HFFc6 (cell line): ENCODE measurements at places on chromosomes 13 and 19. TPM values are rescaled to one million over a fixed set of nuclear protein-coding genes. Genes with fewer than 3 reads are reported as not detected.

Gene DAND5
- total RNA-seq = not detected in 3 replicates

Gene SHC2
- not detected in 3 replicates for total RNA-seq

Gene UGGT2
- total RNA-seq = 24.4 to 27.5 TPM (median 24.9 TPM) in 3 replicates

Gene ZNF253
- 2.9 to 3.5 TPM (median 3.1 TPM) in 3 replicates for total RNA-seq

Gene KLK12
- not detected in 2 replicates for total RNA-seq

Gene LILRB2
- not detected in 3 replicates for total RNA-seq

Gene APOC4
- total RNA-seq = not detected in 3 replicates

Gene GPATCH1
- total RNA-seq = 5.9 to 7.8 TPM (median 7.0 TPM) in 3 replicates

Gene KLK2
- total RNA-seq = not detected in 3 replicates

Gene KLK4
- total RNA-seq = not detected in 3 replicates

Gene SMAD9
- total RNA-seq = 8.9 to 19.8 TPM (median 10.7 TPM) in 3 replicates

Gene CILP2
- total RNA-seq = 0.14 to 0.27 TPM (median 0.15 TPM) in 3 replicates

Gene TMPRSS9
- not detected in 3 replicates for total RNA-seq

Gene KRTDAP
- total RNA-seq = not detected in 3 replicates

Gene TMIGD2
- total RNA-seq = not detected in 3 replicates

- peak; percentile 87 for DNase-seq
Measured at GRCh38 chr13:110017379-110017778, 231.0 kb upstream of the IRS2 start.

- DNase-seq = no peak
Measured at GRCh38 chr13:37070145-37070695, 10.7 kb upstream of the SUPT20H start.

DNA sequence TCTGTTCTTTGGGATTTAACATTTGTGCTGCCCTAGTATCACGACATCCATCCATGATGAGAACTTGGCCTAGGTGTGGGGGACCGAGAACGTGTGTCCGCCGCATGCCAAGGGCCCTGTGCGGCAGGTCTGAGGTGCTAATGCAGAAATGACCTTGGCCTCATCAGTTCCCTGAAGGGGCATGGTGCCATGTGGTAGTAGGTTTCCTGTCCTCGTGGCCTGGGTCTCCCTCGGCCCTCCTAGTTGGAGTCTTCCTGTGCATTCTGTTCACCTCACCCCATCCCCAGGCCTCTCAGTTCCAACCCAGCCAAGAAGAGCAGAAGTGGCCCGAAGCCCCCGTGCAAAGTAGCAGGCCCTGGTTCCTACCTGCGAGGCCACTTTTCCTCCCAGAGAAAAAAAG lies 59.8 kb downstream of the GGACT start:
- no peak for DNase-seq

GRCh38 chr13:75788481-75788981 lies 152.4 kb downstream of the LMO7 start:
- DNase-seq = peak; percentile 57

DNA sequence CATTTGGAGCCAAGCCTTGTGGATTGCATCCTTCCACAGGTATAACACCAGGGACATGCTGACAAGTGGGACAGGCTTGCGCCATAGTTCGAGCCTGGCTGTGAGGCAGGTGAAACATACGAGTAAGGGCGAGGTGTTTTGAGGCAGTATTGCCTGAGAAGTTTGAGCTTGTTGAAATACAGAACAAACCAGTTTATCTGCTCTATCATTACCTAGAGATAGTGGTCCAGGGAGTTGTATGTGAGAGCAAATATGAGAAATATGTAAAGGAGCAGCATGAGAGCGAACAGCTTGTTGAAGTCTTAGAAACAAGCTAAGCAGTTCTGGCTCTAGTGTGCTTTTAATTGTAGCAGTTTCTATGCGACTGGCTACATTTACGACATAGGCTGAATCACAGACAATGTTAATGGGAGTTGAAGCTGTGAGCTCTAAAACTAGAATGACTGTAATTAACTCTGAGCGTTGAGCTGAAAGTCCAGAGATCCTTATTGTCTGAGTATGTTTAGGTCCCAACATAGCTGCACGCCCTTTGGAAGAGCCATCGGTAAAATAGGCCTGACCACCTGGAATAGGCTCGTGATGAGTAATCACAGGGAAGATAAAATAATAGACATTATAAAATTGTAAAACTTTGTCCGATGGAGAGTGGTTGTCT lies 8.2 kb downstream of the ZNF439 start:
- DNase-seq = no peak

DNA sequence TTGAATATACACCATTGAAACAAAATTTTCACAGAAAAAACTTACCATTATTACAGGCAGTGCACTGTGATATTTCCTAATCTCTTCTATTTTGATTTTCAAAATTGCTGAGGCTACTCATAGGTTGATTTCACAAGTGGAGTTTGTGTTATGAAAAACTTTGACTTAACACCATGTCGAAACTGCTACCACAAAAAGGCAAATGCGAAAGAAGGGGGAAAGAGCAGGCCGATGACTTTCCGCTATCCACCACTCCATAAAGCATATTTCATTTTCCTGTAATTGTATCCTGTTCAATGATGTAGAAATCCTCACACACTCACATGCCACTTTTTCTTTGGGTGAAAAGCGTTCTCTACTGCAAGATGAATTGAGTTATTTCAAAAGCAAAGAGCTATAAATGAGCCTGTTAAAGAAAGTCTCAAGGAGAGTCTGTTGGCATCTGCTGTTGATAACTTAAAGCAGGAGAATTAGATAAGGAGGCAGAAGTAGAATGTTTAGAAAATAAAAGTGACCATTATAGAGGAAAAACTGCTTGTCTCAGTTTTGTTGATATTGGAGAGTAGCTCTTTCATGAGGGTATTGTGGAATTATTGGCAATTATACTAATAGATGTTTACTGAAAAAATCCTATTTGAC lies 18.8 kb downstream of the KL start:
- no peak for DNase-seq

DNA sequence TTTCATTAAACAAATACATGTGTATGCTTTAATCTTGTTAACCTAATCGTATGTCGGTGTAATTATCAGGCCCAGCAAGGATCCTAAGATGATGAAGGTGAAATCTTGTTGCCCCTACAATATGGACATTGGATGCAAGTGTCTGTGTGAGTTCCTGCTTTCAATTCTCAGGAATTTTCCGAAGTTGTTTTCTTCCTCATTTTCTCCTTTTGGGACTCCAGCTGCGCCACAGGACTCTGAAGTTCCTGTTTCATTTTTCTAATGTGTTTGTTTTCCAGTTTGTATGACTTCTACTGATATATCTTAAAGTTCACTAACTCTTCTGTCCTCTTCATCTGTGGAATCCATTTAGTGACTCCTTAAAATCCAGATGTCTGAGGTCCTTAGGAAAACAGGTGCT lies 11.9 kb upstream of the OR7D2 start:
- DNase-seq = no peak

DNA sequence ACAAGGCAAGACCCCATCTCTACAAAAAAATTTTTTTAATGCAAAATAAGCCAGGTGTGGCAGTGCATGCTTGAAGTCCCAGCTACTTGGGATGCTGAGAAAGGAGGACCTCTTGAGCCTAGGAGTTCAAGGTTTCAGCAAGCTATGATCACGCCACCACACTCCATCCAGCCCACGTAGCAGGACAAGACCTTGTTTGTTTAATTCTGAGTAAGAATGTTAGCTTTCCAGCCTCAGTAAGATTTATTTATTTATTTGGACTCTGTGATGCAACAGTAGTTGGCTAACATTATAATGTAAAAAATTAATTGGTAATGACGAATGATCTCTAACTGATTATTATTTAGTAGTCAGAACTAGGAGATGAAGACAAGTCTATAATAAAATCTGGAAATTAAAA lies 23.3 kb downstream of the N4BP2L2 start:
- no peak for DNase-seq

DNA sequence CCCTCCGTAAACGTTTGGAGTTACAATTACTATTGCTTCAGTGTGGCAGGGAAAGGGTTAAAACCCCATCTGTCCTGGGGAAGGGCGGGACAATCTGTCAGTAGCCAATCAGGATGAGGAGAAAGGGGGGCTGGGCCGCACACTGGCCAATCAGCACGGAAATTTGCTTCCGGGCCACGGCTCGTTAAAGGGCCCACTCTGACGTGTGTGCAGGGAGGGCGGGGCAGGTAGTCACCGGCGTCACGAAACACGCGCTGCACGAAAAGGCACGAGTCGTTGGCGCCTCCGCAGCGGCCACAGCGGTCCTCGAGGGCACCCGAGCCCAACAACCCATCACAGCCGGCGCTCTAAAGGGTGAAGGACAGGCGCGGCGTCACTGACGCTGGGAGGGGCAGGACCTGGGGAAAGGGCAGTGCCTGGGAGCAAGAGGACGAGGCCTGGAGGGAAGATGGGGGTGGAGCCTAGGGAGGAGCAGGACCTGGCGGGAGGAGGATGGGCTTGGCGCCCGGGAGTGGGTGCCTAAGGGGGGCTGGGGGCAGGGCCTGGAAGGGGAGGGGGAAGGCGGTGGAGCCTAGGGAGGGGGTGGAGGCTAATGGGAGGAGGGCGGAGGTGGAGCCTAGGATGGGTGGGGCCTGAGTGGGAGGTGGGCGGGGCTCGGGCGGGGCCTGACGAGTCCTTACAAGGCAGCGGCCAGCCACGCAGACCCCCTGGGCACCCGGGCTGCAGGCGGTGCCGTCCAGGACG lies 4.9 kb downstream of the ADAMTSL5 start:
- DNase-seq = peak; percentile 90

DNA sequence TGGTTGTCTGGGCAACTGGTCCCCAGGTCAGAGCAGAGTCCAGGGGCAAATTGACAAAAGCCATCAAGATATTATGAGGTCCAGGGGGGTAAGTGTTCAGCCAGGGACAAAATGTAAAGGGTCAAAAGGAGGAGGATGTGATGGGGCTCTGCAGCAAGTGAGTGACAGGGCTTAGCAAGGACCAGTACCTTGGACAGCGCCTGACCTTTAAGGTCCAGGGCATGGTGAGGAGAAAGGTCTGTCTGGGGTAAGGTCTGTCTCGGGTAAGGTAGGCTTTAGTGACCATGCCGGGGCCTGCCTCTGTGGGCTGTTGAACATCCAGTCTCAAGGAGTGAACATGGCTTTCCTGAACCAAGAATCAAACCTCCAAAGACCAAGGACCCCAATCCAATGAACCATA lies 6.3 kb upstream of the ZNF358 start:
- DNase-seq = no peak

DNA sequence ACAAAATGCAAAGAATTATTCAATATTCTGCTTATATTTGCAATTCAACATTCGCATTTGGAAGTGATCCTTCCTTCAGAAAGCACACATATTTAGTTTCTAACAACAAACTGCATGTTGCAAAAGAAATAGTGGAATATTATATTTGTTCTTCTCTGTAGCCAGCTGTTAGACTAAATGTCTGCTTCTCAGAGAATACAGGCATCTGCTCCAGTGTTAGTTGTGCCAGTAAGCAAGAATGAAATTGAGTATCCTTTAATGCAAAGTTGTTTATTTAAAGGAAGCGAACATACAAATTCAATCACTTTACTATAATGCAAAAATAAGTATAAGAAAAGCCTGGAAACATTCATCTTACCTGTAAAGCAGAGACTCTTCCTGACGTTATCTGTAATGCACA lies 663 bp downstream of the SLITRK6 start:
- no peak for DNase-seq

GRCh38 chr13:50006426-50007135 lies 8.7 kb upstream of the KCNRG start:
- no peak for DNase-seq

DNA sequence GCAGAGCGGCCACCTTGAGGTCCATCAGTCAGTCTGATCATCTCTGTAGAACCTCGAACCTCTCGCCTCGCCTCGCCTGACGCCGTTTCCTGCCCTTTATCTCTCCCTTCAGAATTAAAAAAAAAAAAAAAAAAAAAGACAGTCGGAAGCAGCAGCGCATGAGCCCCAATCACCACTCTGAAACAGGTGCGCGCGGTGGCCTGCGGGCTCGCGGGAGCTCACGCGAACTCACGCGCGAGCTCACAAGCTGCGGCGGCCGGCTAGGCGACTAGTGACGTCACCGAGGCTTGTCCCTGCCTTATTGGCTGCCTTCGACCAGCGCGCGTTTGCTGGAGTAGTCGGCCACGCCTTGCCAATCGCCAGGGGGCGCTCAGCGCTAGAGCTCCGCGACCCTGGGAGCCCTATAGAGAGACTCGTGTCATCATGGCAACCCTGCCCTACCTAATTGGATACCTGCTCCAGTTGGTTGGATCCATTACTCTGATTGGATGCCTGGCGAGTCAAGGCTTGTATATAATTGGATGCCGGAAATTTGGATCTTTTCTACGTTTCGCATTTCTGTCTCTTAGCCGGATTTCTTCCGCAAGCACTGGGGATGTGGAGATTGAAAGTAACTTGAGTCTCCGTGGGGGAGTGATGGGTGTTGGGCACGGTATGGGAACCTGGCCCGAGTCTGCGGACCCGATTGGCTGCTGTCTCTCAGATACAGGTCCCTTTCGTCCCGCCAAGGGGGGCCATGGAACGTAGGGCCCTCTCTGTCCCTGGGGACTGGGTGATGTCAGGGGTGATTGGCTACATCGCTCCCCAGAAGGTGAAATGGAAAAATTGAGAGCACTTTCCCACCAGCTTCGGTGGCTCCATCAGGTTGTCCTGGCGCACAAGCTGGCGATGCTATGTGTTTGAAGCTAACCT lies 31.6 kb downstream of the SYT3 start:
- DNase-seq = peak; percentile 1

DNA sequence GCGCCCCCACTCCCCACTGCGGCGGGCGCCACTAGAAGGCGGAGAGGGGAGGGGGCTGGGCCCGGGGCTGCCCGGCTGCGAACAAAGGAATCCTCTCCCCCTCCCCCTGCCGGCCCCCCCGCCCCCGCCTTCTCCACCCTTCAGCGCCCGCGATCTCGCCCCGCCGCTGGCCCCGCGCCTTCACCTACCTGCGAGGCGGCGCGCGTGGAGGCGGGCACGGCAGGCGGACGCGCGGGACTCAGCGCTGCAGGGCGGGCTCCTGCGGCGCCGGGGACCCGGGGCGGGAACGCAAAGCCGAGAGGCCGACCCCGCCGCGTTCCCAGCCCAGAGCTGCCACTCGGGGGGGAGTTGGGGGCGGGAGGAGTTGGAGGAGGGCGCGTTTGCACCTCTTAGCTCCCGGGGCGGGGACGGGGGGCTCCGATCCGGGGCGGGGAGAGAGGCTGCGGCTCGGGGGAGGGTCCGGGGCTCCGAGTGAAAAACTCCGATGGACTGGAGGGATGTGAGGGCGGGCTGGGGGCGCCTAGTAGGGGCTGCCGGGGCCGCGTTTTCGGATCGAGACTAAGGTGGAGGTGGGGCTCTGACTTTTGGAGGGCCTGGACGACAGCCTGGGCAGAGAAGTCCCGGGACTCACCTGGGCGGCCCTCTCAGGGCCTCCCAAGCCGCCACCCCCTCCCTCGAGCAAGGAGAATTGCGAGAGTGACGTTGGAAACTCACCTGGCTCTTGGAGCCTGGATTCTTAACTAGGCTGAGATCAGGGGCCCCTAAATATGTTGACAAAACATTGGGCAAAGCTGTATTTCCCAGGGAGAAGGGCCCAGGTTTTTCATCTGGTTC lies at the start of gene FBN3:
Gene FBN3 (minus strand): TSS at position 332 of the 834 bp plus-strand sequence. CDS start 2,112 bp downstream, outside the sequence.
- no peak for DNase-seq
